T-cell (primary cell): ENCODE measurements at places on chromosomes 5 and 9.

DNA sequence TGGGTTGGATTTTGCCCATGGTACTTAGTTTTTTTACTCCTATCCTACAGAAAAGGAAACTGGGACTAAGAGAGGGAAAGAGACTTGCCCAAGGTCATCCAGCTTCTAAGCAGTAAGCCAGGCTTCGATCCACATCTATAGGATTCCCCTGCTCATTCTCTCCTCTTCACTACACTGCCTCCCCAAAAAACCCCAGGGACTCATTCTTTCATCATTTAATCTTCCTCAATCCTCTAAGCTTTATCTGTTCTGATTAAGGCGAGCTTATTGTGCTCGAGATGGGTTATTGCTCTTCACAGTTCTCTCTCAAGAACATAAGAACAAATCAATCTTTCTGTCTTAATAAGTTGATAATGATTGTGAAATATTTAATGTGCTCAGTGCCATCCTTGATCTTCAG lies 511.1 kb upstream of the BRINP1 start:
- DNase-seq = no peak

DNA sequence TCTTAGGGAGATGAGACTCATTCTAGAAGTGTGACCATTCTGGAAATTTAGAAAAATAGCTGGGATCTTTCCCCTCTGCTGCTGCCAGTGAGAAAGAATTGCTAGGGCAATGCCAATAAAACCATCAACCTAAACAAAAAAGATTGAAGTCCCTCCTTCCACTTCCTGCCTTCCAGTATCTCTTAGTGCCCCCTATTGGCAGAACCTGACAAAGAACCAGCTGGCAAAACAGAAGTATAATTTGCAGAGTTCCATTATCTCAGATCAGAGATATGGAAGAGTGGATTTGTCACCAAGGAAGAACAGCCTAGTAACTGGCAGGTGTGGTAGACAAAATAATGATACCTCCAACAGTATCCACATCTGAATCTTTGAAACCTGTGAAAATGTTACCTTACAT lies 13.8 kb upstream of the PLCXD3 start:
- DNase-seq = no peak

- DNase-seq = no peak
Measured at GRCh38 chr5:159161361-159162214, 47.8 kb downstream of the RNF145 start.

- no peak for DNase-seq
Measured at GRCh38 chr9:2427120-2427891, 194.3 kb upstream of the VLDLR start.

GRCh38 chr9:92328225-92328624 lies 2.5 kb downstream of the CENPP start:
- no peak for DNase-seq

GRCh38 chr5:57774439-57774838 lies 291.8 kb upstream of the ACTBL2 start:
- DNase-seq = no peak

- DNase-seq = no peak
Measured at GRCh38 chr9:79577969-79578723, 6.4 kb downstream of the TLE4 start.

DNA sequence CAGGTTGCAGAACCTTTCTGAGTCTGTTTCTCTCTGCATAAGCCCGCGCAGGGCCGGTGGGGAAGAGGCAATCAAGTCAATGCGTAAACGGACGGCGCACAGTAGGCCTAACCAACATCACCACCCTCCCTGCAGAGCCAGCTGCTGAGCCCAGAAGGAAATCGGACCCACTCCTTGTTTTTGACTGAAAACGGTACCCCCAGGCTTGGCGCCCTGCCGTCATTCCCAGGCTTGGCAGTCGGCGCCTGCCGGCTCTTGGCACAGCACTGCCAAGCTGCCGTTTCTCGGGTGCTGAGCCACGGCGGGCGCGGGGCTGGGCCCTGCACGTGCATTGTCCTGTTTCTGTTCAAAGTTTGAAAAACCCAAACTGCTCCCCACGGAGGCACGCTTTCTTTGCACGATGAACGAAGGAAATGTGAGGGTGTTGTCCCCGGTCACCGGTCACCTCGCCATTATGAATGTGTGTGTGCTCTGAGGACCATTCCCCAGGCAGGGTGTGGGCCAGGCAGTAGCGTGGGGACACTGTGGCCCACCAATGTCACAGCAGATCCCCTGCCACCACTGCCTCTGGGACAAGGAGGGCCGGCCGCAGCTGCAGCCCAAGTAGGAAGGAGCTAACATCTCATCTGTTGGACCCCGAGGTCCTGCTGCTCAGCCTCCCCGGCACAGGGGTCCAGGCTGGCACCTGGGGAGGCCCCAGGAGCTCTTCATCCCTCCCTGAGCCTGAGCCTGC lies 20.1 kb downstream of the FIBCD1 start:
- DNase-seq = no peak

DNA sequence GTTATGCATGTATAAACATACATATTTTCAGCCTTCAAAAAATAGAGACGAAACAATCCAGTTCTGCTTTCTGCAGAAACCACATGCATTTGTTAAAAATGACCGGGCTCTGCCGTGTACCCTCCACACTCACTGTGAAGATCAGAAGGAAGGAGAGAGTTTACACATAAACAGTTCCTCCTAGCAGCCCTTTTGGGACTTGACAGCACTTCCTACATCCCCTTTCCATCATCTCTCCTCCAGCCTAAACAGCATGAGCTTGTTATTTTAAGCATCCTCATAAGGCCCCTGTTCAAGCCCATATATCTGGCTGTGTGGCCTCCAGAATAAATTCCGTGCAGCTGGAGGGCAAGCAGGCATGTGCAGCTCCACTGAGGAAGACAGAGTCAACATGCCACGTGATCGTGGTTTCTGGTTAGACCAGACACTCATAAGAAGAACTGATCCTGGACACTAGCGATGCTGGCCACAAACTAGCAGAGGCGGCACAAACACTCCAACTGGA lies 42.2 kb downstream of the NIPAL4 start:
- no peak for DNase-seq

- no peak for DNase-seq
Measured at GRCh38 chr5:14574891-14575508, 6.6 kb upstream of the OTULINL start.
